ENCODE measurements at places on chromosomes 6 and 20.

- no peak for DNase-seq
Measured at GRCh38 chr6:119671105-119671504, 321.5 kb upstream of the MAN1A1 start.

GRCh38 chr20:9322661-9323060 lies 191.7 kb upstream of the LAMP5 start:
- no peak for DNase-seq

DNA sequence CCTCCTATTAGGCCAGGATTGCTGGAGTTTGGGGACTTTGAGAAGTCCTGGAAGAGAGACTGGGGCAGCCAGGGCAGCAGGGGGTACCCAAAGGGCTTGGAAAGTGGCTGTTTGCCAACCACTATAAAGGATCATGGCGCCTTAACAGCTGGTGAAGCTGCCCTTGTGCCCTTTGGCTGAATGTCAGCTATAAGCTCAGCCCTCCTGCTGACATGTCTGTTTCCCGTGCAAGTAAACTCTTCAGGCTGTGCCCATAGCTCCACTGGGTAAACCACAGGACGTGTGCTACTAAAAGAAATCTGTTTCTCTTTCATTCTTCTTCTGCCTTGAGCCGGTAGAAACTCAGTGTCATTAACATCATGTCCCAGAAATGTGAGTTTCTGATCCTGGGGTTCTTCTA lies 97.3 kb downstream of the CAP2 start:
- no peak for DNase-seq

GRCh38 chr20:59537991-59538390 lies 66.3 kb upstream of the PHACTR3 start:
- DNase-seq, result no peak

- DNase-seq, result peak; percentile 50
Measured at GRCh38 chr6:31403283-31404060, at the start of gene MICA. Gene MICA, plus strand, starts transcription at chr6:31403595. Its CDS starts 38 bp downstream, at chr6:31403633.

- no peak for DNase-seq
Measured at GRCh38 chr6:123417535-123417934, 219.2 kb downstream of the TRDN start.

- DNase-seq, result no peak
Measured at GRCh38 chr20:58054780-58055373, 173.6 kb downstream of the ANKRD60 start.

Measured in stimulated activated CD8-positive, alpha-beta memory T cell treated with anti-CD3 and anti-CD28 coated beads, Interleukin-2, amount 100 ng/mL, for 1 hour (primary cell).